ENCODE measurements at places on chromosomes 5 and 9.
A peak's percentile ranks its signal among the peaks of the same experiment; 100 is the strongest.

DNA sequence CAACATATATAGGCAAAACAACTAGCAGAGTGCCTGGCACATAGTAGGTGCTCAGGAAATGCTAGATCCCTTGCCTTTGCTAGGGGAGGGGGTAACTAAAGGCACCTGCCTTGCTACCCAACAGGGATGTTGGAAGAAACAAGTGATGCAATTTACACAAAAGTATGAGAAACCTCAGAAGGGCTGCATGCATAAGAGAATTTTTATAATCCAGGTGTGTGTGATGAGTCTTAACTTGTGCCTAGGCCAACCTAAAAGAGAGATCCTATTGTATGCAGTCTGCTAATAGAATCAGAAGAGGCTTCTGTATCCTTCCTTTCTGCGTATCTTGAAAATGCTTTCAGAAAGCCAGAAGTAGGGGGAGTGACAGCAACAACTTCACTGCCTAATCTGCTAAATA, 135.9 kb downstream of the SLIT3 start:
- DNase-seq = no peak

DNA sequence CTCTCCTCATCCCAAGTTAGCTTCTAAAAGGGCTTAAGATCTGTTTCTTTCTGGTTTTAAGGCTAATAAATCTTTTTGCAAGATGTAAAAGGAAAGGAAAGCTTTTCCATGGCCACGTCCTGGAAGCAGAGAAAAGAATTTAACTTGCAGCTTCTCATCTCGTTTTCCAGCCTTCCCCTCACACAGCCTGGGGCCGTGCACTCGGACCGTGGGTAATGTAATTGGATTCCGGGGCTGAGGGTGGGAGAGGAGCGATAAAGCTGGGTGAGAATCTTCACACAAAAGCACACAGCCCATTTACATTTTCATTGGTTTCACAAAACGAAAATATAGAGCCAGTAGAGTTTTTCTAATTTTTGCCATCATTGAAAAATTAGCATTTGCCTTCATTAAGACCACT, 91.2 kb downstream of the IRX2 start:
- no peak for DNase-seq

DNA sequence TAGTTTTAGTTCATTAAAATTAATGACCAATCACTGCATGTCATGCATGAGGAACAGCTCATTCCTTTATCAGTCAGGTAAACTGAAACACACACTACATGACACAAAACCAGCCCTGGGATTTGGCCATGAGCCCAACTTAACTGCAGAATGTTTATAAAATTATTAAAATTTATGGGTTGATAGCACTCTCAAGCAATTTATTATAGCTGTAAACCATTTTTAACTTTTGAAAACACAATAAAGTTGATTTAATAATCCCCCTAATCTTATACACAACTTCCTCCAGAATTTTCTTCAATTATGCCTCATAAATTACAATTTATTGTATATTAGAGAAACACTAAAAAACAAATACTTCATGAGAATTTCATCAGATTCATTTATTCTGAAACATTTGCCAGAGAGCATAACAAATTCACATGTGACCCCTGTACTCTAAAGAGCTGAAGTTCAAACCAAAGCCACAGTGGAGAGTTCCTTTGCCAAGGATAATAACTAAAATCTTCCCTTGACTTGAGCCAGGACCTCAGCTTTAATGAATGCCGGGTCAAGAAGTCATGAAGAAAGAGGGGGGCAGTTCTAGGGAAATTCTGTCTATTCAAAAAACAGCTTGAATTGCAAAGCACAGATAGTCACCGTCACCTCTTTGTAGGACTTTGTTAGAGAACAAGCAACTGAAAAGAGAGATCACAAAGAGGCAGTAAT, 763.7 kb upstream of the GRAMD2B start:
- no peak for DNase-seq

- no peak for DNase-seq
These were observed 56.2 kb upstream of the APC start for GRCh38 chr5:112681481-112681908.

GRCh38 chr5:129073111-129073510, 21.4 kb upstream of the ISOC1 start:
- no peak for DNase-seq

DNA sequence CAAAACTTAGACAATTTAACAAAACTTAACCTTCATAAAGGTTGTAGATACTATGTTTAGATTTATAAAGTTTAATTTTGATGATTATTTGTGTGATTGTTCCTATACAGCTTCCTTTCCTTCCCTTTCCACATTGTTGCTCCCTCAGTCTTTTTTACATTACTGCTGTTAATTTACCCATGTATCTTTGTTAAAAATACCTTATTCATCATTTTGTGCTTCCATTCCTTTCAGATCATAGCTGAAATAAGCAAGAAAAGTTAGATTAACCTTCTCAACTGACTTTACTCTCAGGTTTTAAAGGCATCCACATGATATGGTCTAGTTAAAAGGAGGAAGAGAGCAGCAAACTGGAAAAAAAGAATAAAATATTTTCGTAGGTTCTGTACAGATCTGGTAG, 2.0 kb downstream of the SMAD5 start:
- no peak for DNase-seq

GRCh38 chr5:8981496-8981895, 564.4 kb downstream of the SEMA5A start:
- DNase-seq = no peak

DNA sequence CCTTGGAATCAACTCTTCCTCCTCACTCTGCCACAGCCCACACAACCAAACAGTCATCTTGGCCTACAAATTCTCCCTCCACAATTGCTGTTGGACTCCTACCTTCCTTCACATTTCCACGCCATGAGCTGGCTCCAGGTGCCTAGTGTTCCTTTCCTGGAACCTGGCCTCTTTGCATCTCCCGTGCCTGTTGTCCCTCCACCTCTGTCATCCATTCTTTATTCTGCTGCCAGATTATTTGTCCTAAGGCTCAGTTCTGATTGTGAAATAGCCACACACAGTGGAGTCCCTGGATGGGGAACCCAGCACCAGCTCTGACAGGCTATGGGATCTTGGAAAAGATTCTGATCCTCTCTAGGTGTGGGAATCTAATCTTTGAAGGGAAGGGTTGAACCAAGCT, 109.1 kb upstream of the ANKH start:
- DNase-seq = no peak

- DNase-seq = no peak
These were observed 214.3 kb downstream of the ARHGAP26 start for GRCh38 chr5:142984525-142984924.

DNA sequence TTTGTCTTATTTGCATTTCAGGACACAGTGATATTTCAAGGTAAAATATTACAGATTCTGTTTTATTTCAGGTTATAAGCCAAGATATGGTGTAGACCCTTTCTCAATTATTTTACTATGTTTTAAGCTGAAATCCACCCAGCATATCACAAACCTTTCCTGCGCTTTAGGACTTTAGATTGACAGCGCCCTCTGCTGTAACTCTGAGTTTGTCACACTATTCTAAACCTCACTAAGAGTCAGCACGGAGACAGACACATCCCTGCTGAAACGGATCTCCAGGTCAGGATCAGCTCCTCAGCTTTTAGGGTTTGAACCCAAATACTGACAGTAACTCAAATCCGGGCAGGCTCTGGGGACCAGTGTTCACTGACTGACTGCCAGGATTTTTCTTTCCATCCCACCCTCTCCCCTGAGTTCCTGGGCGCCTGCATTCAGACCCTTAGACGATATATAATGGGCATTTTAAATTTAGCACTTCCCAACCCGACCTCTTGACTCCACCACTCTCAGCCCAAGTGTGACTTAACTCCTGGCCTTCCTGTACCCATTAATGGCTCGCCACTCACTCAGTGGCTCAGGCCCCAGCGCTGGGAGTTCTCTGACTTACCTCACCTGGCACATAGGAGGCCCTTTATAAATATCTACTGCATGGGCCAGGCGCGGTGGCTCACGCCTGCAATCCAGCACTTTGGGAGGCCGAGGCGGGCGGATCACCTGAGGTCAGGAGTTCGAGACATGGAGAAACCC, 33.5 kb downstream of the TLX3 start:
- peak; percentile 41 for DNase-seq

DNA sequence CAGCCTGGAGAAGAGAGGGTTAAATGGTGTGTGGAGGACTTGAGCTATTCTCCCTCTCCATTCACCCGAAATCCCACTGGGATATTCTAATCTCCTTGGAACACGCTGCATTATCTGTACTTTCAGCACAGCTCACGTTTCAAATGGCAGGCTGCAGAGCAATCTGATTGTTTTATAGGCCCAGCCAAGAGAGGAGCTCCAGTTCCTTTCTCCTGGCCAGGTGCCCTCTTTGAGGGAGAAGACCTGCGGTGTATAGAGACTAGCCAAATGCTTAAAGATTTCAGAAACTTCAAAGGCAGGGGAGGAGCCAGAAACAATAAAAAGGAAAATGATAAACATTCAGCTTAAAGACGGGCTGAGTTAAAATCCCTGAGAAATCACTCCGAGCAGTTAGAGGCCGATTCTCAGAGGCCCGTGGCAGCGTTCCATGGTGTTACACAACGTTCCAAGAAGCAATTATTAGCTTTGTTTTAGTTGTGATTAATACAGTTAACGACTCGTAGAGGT, 564.0 kb upstream of the KLF4 start:
- DNase-seq = no peak

- no peak for DNase-seq
These were observed at the start of gene PLCXD3 for GRCh38 chr5:41510176-41510831. Gene PLCXD3 (minus strand): TSS chr5:41510601. CDS start chr5:41510526, 75 bp downstream.

GRCh38 chr9:137470785-137471184, 11.7 kb upstream of the NSMF start:
- no peak for DNase-seq

DNA sequence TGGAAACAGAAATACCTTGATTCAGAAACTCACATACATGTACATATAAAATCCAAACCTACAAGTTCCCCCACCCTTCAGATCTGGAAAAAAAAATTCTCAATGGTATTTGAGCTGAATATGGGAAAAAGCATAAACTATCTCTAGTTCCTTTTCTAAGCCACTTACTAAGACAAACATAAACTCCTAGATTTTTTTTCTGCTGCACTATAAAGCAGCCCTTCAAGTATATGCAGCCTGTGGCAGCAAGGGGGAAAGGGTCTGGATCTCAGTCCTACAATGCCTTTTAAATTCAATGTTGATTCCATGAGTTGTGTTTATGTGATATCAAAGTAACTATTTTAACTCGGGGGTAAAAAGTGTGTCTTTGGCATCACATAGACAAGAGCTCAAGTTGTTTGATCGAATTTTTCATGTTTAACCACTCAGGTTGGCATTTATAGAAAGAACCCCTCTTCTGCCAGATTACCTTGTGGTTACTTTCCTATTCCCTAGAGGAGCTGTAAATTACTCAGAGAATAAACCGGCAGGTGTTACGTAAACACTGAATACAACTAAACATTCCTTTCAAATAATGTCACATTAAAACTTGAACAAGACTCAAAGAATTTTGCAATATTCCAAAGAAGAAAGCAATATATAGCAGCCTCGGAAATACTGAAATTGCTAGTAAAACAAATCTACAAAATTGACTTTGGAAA, 91.8 kb upstream of the FER start:
- DNase-seq = no peak

DNA sequence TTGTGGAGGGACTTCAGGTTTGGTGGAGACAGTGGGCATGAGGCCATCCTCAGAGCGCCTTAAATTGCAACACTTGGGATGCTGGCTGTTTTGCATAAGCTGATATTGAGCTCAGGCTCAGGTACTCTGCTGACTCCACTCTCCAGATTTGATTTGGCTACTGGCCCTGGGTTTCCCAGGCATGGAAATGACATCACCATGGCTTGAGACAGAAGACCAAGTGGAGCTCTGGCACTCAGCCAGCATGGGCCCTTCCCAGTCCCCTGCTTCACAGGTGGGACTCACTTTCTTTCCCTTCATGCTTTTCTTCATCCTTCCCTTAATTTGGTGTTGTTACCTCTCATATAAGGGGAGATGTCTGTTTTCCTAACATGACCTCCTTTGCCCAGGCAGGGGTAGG, 72.0 kb upstream of the IL12B start:
- DNase-seq = no peak

- no peak for DNase-seq
These were observed 123.9 kb downstream of the COL23A1 start for GRCh38 chr5:178466342-178466741.

DNA sequence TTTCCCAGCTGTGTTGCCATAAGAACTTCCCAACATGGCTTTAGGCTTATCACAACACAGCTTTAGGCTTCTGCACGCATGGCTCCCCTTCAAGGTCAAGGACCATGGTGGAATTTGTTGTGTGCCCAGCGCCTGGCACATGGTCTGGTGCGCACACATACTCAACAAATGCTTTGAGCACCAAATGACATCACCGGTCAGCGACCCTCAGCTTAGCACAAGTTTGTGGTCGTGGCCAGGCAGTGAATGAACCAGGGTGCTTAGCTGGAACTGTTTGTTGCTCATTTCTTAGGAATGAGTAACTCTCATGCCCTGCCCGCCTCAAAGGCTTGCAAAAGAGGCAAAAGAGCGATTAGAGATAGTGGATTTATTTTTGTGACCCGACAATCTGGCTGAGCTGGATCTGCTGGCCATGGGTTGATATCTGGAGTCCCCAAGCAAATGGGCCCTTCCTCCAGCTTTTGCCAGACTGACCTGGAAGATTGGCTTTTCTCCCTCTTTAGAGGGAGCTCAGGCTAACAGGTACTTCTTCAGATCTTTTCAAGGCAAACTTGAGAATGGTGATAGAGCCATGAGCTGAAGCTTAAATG, 58.9 kb downstream of the DAP start:
- DNase-seq = no peak

GRCh38 chr5:179516221-179516620, 34.1 kb upstream of the RUFY1 start:
- no peak for DNase-seq

GRCh38 chr5:74244406-74244805, 396.1 kb downstream of the ENC1 start:
- no peak for DNase-seq

DNA sequence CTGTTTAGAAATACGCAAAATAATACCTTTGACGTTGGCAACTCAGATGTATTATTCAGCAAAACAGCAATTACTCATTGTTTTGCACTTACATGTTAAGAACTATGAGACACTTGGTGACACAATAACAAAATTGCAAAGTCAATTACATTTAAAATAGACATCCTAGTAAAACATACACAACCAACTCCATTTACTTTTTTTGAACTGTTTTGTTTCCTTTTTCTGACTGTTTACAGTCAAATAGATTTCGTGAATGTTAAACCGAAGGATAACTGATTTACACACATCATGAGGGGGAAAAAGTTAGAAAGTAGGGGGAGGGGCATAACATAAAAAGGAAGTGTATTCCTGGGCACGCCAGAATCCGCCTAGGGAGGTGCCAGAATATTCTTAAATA, 220.1 kb downstream of the MEF2C start:
- no peak for DNase-seq

- no peak for DNase-seq
These were observed 39.6 kb upstream of the ELL2 start for GRCh38 chr5:96001262-96001661.

All from stimulated activated CD8-positive, alpha-beta memory T cell treated with anti-CD3 and anti-CD28 coated beads, Interleukin-4, amount 100 ng/mL, for 48 hours (primary cell).